Smooth muscle cell of trachea (primary cell): ENCODE measurements at places on chromosomes 7 and 10. TPM values are rescaled to one million over a fixed set of nuclear protein-coding genes. Genes with fewer than 3 reads are reported as not detected.

Gene NACAD
- total RNA-seq = 5.0 and 5.1 TPM in 2 replicates

Gene CYP2C9
- not detected in 2 replicates for total RNA-seq

Gene PRSS2
- not detected in 2 replicates for total RNA-seq

Gene NCF1
- not detected in 2 replicates for total RNA-seq

Gene GIMAP2
- total RNA-seq = 0.58 and 0.83 TPM in 2 replicates

Gene ZNF273
- total RNA-seq = 3.1 and 4.2 TPM in 2 replicates

Gene PLXNA4
- total RNA-seq = 1.9 and 3.6 TPM in 2 replicates

Gene OR2A5
- total RNA-seq = not detected in 2 replicates

Gene NANOS1
- 0.29 and 1.5 TPM in 2 replicates for total RNA-seq

Gene CFTR
- not detected in 2 replicates for total RNA-seq

Gene FRAT1
- total RNA-seq = 3.3 and 3.8 TPM in 2 replicates

Gene CYP3A4
- total RNA-seq = not detected in 2 replicates

Gene MMP21
- 0.17 TPM in 1 of 2 replicates, not detected in the other for total RNA-seq

Gene FEZF1
- total RNA-seq = not detected in 2 replicates

Gene PTPRN2
- 0.29 and 0.50 TPM in 2 replicates for total RNA-seq

Gene SPDYE1
- total RNA-seq = not detected in 2 replicates

Gene ALKBH4
- 13.2 and 17.4 TPM in 2 replicates for total RNA-seq

Gene TRIP6
- 102 and 103 TPM in 2 replicates for total RNA-seq

Gene NUTM2A
- total RNA-seq = 0.29 and 2.3 TPM in 2 replicates

Gene TNKS2
- total RNA-seq = 56.0 and 58.2 TPM in 2 replicates

Gene ENTPD1
- 0.50 and 1.6 TPM in 2 replicates for total RNA-seq

Gene NFKB2
- 11.5 and 27.5 TPM in 2 replicates for total RNA-seq

Gene HDAC9
- total RNA-seq = 5.2 and 10.3 TPM in 2 replicates

Gene TRPV5
- total RNA-seq = not detected in 2 replicates

Gene CALY
- 0.33 TPM in 1 of 2 replicates, not detected in the other for total RNA-seq

Gene NPC1L1
- total RNA-seq = 0.15 and 0.17 TPM in 2 replicates

Gene SPDYE2
- total RNA-seq = not detected in 2 replicates

Gene ZPBP
- not detected in 2 replicates for total RNA-seq

Gene PALD1
- total RNA-seq = 0.66 and 0.73 TPM in 2 replicates

Gene MSMB
- total RNA-seq = not detected in 2 replicates

Gene GNAT3
- total RNA-seq = not detected in 2 replicates

Gene MCU
- total RNA-seq = 46.1 and 49.0 TPM in 2 replicates

Gene CHST15
- total RNA-seq = 0.73 and 12.1 TPM in 2 replicates

Gene SOSTDC1
- total RNA-seq = 0.15 TPM in 1 of 2 replicates, not detected in the other

Gene VPS41
- 77.7 and 79.7 TPM in 2 replicates for total RNA-seq

Gene SAMD9
- 13.4 and 13.8 TPM in 2 replicates for total RNA-seq

Gene ANKRD2
- 0.50 and 2.3 TPM in 2 replicates for total RNA-seq

Gene C10orf53
- total RNA-seq = not detected in 2 replicates

Gene BMPR1A
- 68.1 and 73.1 TPM in 2 replicates for total RNA-seq

Gene UBE3C
- total RNA-seq = 86.7 and 96.6 TPM in 2 replicates

Gene GJD4
- total RNA-seq = not detected in 2 replicates

Gene KLLN
- total RNA-seq = 0.73 and 1.2 TPM in 2 replicates

Gene MSS51
- 1.8 and 2.5 TPM in 2 replicates for total RNA-seq

Gene CLDN4
- 1.3 and 1.7 TPM in 2 replicates for total RNA-seq
